Aorta (tissue), 5 donors: ENCODE measurements at places on chromosomes 3 and 15. TPM values are rescaled to one million over a fixed set of nuclear protein-coding genes. Genes with fewer than 3 reads are reported as not detected.

GRCh38 chr3:9109568-9109914 lies 139.9 kb downstream of the SRGAP3 start:
- no peak for DNase-seq

DNA sequence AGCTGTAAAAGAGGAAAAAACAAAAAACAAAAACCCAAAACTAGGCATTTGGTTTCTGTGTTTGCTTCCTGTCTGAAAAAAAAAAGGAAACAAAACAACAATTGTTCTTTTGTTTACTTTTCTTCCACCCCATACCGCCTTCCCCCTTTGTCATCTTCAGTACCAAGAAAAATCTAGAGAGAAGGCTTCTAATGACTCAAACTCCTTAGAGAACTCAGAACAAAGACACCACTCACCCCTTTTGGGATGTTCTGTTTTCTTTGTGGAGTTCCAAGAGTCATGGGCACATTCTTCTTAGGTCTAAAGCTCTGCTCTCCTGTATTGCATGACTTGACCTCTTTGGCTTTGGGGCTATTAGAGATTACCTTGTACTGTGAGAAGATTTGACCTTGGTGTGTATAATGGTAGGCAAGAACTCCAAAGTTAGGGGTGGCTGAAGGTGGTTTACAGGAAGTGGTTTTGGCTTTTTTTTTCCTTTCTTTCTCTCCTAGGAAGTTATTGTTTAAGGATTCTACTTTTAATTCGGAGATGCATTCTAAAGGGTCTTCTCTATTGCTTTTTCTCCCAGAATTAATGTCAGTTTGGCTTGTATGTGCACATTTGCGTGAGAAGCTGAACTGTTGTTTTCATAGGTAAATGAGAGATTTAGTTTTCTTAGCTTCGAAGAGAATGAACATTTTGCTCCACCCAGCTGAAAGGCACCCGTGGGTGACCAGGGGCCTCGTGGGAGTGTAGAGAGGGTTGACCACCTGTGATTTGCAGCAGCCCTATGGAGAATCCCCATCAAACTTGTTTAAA lies 39.5 kb upstream of the ZBTB20 start:
- no peak for DNase-seq

CCR4 gene
- 0.42 TPM for total RNA-seq

DNA sequence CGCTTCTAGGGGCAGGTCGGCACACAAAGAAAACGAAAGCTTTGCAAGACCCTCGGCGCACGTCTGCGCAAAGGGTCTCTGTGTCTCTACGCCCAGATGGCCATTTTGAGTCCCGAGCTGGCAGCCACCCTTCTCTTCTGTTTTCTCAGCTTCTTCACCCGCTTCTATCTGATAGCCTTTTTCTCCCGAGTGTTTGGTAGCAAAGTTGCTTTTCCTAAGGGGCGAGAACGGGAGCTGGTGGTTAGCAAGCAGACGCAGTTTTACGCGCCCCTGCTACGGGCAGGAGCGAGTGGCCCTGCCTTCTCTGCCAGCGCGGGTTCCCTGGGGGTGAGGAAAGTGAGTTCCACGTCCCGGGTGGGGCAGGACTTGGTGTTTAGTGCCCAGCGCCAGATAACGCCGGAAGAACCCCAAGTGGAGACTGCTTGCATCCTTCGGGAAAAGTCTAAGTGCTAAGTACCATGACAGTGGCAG lies 2.9 kb upstream of the MKRN2 start:
- no peak for DNase-seq

FBXO40 gene
- total RNA-seq: not detected

- no peak for DNase-seq
These were observed 59.5 kb downstream of the FAIM start for GRCh38 chr3:138668107-138668506.

ZNF662 gene
- total RNA-seq: 13.0 TPM

GRCh38 chr15:83682476-83683088 lies 28.7 kb downstream of the ADAMTSL3 start:
- DNase-seq: no peak

DNA sequence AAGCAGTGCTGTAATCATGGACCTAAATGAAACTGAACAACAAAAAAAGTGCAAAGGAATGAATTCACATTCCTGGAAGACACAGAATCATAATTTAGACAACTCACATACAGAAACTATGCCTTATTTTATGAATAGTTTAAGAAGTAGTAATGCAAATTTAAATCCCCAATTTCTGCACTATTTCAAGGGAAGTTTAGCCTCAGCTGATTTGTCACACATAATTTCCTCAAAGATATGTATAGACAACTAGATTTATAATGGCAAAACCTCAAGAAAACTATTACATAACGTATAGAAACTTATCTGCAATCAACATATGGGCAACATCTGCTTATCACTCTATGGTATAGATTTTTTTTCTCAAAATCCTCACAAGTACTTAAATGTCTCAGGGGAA lies 7.8 kb upstream of the PTX3 start:
- DNase-seq: no peak

DNA sequence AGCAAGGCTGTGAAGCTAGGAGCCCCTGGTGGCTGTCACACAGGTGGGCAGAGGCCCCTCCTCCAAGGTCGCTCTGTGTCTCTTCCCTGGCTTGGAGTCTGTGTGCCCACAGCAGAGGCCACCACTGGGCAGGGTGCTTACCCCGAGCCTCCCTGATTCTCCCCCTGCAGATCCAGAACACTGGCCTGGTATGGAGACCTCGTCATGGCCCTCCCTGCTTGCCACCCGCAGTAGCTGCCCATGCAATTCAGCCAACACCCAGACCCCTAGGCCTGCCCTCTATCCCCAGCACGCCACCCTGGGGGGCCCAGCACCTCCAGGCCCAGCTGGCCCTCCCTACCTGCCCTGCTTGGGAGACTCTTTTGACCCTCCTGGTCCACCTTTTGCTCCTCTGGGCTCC lies 5.5 kb upstream of the RHO start:
- no peak for DNase-seq

DNA sequence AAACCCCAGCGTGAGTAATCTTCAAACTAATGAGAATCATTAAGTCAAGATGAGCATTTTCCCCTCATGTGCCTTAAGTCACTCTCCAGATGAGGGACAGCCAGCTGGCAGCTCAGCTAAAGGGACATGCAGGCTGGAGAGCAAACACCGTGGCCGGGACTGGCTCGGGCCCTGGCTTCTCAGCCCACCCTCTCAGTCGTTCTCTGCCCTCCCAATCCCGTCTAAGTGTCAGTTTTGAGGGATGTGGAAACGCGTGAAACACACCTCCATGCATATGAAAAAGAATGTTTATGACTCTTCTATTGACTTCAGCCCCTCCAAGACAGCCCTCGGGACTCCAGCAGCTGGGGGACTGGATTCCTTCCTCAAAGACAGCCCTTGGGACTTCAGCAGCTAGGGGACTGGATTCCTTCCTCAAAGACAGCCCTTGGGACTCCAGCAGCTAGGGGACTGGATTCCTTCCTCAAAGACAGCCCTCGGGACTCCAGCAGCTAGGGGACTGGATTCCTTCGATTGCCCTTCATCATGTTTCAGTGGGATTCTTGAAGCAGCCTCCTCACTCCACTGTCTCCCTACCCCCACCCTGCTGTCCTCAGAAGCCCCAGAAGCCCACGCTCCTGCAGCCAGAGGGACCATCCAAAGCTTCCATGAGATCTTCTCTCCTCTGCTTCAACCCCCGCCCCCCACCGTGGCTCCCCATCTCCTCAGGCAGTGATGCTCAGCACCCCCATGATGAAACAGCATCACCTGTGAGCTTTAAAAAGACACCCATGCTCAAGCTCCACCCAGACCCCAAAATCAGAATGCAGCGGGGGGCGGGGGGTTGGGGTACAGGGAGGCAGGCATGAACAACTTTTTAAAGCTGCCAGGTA lies 228.9 kb downstream of the XXYLT1 start:
- DNase-seq: no peak

DNA sequence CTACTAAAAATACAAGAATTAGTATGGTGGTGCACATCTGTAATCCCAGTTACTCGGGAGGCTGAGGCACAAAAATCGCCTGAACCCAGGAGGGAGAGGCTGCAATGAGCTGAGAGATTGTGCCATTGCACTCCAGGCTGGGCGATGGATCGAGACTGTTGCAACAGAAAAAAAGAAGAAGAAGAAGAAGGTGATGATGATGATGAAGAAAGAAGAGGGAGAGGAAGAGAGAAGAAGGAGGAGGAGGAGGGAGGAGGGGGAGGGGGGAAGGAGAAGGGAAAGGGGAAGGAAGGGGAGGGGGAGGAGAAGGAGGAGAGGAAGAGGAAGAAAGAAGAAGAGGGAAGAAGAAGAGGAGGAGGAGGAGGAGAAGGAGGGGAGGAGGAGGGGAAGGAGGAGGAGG lies 33.2 kb upstream of the ZNF710 start:
- DNase-seq: no peak

DNA sequence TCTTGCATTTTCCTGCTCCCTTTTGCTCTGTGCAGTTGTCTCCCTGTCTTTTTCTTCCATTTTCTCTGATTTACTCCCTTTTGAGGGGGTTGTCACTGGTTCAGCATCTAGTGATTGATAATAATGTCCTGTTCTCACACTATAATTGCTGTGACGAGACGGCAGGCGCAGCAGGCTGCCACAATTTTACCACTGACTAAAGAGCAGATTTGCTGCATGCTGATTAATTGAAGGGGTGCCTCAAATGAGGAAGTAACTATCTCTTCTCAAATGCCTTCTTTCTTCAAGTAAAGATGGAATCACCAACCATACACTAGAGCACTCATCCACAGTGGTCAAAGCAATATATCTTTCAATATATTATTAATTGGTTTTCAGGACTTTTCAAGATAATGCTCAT lies 219.3 kb downstream of the CBLB start:
- DNase-seq: no peak

DNA sequence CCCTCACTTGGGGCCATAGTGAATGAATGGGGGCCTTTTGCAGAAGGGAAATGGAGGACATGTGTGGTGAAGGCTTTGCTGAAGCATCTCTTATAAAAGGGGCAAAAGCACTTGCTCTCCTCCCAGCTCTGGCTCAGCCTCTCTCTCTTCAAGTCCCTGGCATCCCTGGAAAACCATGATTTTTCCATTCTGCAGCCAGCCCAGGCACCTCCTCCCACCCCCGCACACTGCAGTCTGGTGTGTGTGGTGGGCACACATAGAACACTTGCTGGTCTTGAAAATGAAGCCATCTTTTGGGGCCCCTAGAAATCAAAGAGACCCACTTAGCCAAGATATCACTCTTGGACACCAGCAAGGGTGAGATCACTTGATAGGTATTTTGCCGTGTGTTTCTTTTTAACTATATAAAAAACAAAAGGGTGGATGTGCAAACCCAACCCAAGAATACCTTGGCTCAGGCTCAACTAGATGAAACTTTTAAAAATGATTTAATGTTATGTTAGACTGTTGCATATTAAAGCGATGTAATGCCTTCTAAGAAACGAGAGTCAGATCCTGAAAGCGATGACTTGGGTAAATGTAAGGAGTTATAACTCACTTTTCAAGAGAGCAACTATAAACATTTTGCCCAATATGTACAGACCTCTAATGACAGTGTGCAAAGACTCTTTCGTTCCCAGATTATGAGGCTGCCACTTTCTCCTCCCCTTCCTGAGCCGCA lies 16.4 kb upstream of the ALDH1A3 start:
- no peak for DNase-seq

FSTL1 gene
- total RNA-seq: 716 TPM

DNA sequence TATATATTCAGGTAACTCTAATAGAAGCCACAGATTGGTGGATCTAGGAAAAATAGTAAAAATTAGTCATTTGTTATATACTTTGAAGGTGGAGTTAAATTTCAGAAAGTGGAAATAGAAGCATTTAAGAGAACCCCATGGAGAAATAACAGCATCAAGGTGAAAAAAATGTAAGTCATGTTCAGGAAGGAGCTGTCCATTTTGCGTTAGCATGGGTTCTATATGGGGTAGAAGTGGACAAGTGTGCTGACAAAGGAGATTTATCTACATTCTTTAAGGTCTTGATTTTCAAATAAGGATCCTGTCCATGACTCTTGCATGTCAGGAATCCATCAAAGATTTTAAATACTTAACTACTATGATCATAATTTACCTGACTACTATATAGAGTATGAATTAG lies 50.2 kb upstream of the ROBO1 start:
- no peak for DNase-seq

HYAL1 gene
- 6.9 TPM for total RNA-seq

GRCh38 chr3:160720123-160720746 lies 35.8 kb upstream of the PPM1L start:
- DNase-seq: no peak

DNA sequence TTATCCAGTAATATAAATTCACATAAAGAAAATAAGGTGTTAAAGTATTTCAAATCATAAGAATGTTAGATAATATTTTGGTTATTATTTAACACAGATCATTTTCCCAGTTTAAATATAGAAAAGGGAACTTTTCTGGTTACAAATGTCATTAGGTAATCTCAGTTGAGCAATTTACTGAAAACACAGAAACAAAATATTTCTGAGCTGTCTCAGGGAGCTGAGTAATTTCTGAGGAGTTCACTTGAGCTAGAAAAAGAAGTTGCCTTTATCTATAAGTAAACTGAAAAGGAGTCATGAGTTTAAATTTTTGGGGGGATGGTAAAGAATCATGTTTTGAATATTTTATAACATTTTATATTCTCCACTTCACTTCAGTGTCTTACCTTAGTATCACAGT lies 855.4 kb upstream of the ARPP21 start:
- no peak for DNase-seq

- peak; percentile 53 for DNase-seq
These were observed 37.6 kb downstream of the NCEH1 start for GRCh38 chr3:172673210-172673679.

DNA sequence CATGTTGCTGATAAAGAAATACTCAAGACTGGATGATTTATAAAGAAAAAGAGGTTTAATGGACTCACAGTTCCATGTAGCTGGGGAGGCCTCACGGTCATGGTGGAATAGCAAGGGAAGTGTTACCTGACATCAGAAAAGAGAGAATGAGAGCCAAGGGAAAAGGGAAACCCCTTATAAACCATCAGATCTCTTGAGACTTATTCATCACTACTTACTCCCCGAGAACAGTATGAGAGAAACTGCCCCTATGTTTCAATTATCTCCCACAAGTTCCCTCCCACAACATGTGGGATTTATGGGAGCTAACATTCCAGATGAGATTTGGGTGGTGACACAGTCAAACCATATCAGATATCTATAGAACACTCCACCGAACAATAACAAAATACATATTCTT lies 904.6 kb downstream of the PDCD6IP start:
- DNase-seq: no peak

HTD2 gene
- total RNA-seq: 6.5 TPM
